ENCODE measurements at places on chromosomes 16 and 17. TPM values are rescaled to one million over a fixed set of nuclear protein-coding genes. Genes with fewer than 3 reads are reported as not detected.

Gene CD79B
- polyA plus RNA-seq, result 0.73 TPM

Gene KRT13
- polyA plus RNA-seq, result 1.2 TPM

Gene FMNL1
- 2.0 TPM for polyA plus RNA-seq

Gene ADAD2
- polyA plus RNA-seq, result not detected

Gene EPX
- not detected for polyA plus RNA-seq

Gene KRT24
- not detected for polyA plus RNA-seq

Gene ARHGDIG
- not detected for polyA plus RNA-seq

Gene RAB40B
- polyA plus RNA-seq, result 16.5 TPM

Gene ZNF213
- 0.78 TPM for polyA plus RNA-seq

Gene IL32
- 8.4 TPM for polyA plus RNA-seq

Gene ZNF821
- 3.0 TPM for polyA plus RNA-seq

Gene SMG1
- polyA plus RNA-seq, result 18.6 TPM

Gene PYY
- not detected for polyA plus RNA-seq

Gene ABCA10
- 0.17 TPM for polyA plus RNA-seq

Gene CYGB
- polyA plus RNA-seq, result 18.8 TPM

Gene CLDN7
- polyA plus RNA-seq, result 10.4 TPM

Gene CHAD
- polyA plus RNA-seq, result not detected

Gene RAB11FIP4
- polyA plus RNA-seq, result 2.6 TPM
